ENCODE measurements at places on chromosomes 2 and 18.

DNA sequence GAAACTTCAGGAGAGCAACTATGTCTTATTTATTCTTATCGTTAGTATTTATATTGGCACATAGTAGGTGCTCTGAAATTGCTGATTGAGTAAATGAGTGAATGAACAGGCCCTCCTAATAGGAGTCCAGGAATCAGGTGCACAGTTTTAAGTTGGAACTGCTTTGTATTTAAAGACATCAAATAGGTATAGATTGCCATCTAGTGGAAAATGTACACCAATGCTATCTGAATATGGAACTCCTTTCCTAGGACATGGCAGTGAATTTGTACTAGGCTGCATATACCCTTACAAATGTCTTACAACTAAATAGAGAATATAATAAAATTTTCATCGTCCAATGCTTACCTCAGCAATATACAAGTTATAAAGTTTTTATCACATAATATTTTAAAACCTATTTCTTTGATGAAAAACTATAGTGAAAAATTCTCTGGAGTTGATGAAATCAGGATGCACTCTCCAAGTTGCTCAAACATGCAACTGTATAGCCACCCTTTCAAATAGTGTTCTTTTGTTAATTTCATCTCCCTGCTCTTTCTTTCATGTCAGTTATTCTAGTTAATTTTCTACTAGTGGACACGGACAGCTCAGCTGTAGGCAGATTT is 318.9 kb upstream of the SYT4 start:
- peak; percentile 26 for DNase-seq

GRCh38 chr2:241833101-241833663 is 24.2 kb downstream of the NEU4 start:
- DNase-seq: no peak

- DNase-seq: no peak
These were observed 65.9 kb downstream of the C1D start for GRCh38 chr2:67996772-67997527.

- DNase-seq: no peak
These were observed 116.8 kb upstream of the ALPP start for GRCh38 chr2:232261776-232262175.

GRCh38 chr2:55361465-55362189 is 58.0 kb downstream of the CCDC88A start:
- DNase-seq: no peak

- peak; percentile 24 for DNase-seq
These were observed 95.1 kb downstream of the MYO5B start for GRCh38 chr18:50099725-50100407.

DNA sequence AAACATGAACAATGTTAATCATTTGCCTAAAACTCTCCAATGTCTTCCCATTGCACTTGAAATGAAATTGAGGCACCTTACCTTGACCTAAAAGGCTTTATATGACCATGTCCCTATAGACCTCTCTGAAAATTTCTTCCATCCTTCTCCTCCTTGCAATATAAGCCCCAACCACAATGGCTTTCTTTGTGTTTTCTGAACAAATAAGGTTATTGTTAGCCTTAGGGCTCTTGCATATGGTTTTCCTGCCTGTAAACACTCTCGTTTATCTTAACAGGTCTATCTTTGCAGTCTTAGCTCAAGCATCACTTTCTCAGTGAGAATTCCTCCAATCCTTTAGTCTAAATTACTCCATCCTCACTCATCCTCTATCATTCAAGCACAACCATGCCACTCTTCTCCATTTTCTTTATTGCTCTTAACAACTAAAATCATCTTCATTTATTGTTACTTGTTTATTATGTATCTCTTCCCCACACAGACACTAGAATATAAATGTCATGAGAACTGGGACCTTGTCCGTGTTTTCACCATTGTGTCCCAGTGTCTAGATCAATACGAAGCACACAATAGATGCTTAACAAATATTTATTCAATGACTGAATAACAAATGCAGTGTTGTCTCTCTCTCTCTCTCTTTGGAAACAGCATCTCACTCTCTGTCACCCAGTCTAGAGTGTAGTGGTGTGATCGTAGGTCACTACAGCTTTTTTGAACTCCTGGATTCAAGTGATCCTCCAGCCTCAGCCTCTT is 129.3 kb downstream of the RDH14 start:
- DNase-seq: peak; percentile 63

DNA sequence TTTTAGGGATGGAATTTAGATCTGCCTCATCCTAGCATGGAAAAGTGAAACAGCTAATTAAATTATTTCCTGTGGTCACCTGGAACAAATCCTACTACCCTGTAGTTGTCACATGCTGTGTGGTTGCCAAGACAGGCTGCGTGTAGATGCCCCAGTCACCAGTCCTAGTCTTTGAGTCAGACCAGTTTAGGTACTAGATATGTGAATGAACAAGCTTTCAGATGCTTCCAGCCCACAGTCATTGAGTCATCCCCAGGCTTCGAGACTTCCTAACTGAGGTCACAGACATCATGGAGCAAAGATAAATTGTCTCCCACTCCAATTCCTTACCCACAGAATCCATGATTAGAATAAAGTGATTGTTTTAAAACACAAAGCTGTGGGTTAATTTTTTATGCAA is 35.8 kb upstream of the GRB14 start:
- no peak for DNase-seq

DNA sequence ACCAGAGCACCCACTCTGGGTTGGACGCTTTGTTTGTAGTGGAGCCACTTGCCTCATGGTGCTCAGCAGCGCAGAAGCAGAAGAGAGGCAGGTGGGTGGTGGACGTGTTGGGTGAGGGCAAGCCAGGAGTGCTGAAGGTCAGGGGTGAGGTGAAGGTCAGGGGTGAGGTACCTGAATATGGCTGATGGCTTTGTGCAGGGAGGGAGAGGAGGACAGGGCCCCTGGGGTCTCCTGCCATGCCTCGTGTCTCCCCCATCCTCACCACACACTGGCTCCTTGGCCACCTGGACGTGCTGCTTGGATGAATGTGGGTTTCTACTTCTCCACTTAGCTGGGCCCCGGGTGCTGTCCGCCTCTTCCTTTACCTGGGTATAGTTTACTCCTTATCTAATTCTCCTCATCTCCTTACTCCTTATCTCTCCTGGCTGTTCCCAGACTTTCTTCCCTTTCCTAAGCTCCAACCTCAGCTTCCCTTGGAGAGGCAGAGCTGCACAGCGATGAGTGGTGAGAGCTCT is 68.1 kb downstream of the DYSF start:
- no peak for DNase-seq

DNA sequence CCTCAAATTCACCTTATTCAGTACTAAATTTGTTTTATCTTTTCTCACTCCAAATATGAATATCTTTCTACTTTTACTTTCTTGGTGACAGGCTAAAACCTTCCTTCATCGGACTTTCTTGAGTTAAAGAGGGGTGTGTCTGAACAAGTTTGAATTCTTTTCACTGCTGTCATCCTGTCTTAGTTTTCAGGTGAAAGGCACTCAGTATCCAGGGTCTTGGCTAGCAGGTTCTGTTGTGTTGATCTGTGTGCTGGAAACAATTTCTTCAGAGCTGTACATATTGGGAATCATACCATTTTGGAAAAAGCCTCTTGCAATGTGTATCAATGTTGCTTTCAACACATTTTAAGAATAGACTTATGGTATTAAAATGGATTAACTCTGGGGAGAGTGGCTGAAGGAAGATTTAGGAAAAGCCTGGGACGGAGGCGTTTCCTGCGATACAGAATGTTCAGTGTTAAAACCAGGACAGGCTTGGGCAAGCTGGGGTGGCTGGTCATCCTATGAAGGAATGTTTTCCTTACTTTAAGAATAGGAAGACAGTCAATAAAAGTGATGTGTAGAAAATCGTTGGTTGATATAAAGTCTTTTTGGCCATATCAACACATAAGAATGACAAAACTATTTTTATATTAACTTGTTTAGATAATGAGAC is 350.7 kb upstream of the SPRED2 start:
- DNase-seq: no peak

DNA sequence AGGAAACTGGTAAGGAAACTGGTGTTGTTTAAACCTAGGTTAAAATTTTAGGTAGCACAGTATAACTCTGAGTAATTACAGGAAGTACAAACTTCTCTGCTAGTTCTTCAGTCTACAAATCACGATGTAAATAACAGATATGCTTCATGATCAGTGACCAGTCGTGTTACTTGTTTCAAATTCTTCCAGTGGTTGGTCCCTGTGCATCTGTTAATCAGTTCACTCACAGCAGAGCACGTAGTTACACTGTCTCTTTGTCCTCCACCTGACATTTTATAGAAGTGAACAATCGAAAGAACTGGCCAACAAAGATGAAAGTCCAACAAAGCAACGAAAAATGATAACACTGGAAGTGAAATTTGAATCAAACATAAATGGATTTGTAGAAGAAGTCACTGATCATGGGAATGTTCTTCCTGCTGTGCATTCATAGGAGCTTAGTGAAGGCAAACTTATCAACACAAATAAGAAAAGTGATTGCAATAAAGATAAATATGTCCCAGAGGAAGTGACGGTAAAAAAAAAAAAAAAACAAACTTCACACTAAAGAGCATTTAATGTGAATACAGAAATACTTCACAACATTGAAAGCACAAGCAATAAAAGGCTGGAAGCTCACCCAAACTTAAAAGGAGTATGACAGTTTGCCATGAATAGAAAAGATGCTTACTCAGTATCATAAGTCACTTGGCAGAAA is 7.0 kb downstream of the EIF2AK2 start:
- DNase-seq: no peak

- DNase-seq: no peak
These were observed 4.8 kb upstream of the ONECUT2 start for GRCh38 chr18:57430079-57431001.

GRCh38 chr2:222851956-222852617 is 8.7 kb upstream of the ACSL3 start:
- no peak for DNase-seq

DNA sequence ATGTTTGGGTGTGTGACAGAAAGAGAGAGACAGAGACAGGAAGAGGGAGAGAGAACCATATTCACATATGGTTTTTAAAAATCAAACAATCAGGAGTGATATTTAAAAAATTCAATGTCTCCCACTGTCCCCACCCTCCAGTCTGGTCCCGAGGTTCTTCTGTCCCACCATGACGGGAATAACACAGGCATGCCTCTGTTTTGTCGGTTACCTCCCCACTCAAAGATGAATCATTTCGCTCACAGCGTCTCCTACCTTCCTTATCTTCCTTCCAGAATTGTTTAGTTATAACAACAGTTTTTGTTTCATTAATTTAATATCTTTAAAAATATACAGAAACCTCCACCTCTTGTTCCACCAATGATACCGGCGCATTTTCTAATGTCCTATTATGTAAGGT is 113.0 kb downstream of the KCNF1 start:
- DNase-seq: no peak

DNA sequence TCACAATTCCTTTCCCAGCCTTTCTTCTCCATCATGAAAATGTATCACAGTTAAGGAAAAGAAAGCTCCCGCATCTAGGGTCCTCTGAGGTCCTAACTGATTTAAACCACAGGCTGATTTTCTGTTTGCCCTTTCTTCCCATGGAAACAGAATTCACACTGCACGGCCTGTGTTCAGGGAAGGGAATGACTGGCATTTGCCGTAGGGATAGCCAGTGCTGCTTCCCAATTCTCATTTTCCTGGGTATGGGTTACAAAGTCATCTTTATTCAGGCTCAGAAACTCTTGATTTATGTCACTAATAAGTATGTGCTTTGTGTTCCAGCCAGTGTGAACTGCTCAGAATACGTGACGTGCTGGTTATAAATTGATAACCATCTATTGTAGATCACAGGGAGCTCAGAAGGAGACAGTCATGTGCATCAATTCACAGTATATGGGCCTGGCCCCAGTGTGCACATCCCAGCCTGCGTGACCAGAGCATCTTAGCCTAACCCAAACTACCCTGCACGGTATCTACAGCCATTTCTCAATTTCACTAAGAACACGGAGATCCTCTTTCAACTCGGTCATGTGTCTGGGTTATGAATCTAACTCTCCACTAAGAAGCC is 163.3 kb downstream of the LRRC30 start:
- DNase-seq: no peak

DNA sequence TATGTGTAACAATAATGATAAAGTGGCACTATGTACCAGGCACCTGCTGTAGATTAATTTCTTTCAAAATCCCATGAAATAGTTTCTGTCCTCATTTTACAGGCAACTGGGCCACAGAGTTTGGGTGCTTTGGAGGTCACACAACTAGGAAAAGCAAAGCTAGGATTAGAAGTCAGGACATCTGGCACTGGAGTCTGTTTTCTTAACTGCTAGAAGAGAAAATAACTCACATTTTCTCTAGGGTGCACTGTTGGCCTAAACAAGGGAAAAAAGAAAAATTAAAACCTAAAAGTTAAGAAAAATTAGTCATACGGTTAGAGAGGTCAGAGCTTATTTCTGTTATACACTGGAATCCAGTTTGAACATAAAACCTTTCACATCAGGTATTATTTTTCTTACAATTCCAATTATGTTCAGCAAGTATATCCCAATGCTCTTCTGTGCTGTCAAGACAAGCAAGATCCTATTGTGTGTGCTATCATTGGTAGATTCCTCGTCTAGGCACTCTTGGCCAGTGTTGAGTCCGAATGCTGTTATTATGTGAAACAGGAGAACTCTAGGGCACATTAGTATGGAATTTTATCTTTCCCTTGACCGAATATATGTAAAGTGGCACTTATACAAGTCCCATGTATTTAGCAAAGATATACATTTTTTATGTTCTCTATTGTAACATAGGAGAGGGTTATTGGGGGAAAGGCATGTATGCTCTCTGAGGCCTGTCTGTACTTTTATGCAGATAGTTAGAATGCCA is 1.5 kb upstream of the OSGEPL1 start:
- no peak for DNase-seq

DNA sequence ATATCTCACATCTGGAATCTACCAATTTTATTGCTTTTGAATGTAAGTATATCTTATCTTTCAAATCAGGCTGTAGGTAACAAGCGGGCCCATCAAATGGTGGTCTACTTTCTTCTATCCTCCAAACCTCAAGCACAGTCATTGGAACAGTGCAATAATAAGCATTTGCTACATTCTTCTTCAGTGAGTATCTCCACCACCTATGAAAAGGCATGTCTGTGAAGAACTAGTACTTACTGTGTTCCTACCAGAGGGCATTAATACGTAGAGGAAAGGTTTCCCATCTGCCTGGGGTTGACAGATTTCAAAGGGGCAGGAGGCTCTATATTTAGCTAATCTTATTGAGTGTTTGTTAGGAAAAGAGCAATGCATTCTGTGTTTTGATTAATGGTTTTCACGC is 411.1 kb downstream of the NCKAP5 start:
- DNase-seq: no peak

DNA sequence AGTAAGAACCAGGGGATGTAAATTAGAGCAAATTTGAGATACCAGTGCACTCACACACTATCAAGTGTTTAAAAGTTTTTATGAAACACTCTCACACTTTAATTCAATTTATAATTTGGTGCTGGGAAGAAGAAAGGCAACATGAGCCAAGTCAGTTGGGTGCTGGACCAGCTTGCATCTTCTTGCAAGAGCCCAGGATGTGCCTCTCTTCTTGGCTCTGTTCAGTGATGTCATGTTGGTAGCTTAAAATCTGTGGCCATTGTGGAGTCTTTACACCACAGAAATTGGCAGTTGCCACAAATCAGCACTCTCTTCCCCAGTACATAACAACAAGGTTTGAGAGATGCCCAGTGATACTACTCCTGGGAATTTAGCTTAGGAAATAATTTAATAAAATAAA is 38.2 kb downstream of the IL1R2 start:
- DNase-seq: no peak
